Activated naive CD8-positive, alpha-beta T cell treated with anti-CD3 and anti-CD28 coated beads for 36 hours (primary cell): ENCODE measurements at places on chromosomes 1 and 21. TPM values are rescaled to one million over a fixed set of nuclear protein-coding genes. Genes with fewer than 3 reads are reported as not detected.

DNA sequence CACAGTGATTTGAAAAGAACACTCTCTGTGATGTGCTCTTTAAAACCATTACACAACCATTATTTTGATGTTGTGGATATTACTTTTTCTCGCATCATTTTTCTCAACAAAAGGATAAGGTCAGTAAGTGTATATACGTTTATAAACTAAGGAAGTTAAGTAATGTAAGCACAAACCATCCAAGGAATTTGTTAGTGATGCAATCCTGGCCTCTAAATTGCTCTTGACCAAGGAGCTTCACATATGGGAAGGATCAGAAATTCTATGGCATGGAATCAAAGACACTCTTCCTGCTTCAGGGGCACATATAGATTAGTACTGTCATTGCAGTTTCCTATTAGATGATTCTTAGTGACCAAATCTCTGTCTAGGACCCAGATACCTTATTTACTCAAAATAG, 3.6 kb upstream of the PPP2R5A start:
- H3K27ac ChIP-seq = no peak overlapping the region
- no peaks in the 10 kb centered on the region for H3K36me3 ChIP-seq
- no peaks in the 10 kb centered on the region for H3K27me3 ChIP-seq
- H3K4me3 ChIP-seq = no peak overlapping the region
- peaks cover 15% of the 10 kb centered on the region for H3K4me1 ChIP-seq

- peak; percentile 46 for DNase-seq
- peaks cover 59% of the 10 kb centered on the region for H3K27me3 ChIP-seq
- peak overlapping the region; percentile 0 for H3K27ac ChIP-seq
- H3K4me1 ChIP-seq = peaks cover 4% of the 10 kb centered on the region
These were observed 6.6 kb upstream of the ZNF669 start for GRCh38 chr1:247110627-247111258.

- H3K36me3 ChIP-seq = peaks cover 36% of the 10 kb centered on the region
- no peaks in the 10 kb centered on the region for H3K27me3 ChIP-seq
- no peak overlapping the region for H3K27ac ChIP-seq
- H3K4me1 ChIP-seq = no peaks in the 10 kb centered on the region
These were observed 11.1 kb downstream of the FLG start for GRCh38 chr1:152313970-152314369.

DNA sequence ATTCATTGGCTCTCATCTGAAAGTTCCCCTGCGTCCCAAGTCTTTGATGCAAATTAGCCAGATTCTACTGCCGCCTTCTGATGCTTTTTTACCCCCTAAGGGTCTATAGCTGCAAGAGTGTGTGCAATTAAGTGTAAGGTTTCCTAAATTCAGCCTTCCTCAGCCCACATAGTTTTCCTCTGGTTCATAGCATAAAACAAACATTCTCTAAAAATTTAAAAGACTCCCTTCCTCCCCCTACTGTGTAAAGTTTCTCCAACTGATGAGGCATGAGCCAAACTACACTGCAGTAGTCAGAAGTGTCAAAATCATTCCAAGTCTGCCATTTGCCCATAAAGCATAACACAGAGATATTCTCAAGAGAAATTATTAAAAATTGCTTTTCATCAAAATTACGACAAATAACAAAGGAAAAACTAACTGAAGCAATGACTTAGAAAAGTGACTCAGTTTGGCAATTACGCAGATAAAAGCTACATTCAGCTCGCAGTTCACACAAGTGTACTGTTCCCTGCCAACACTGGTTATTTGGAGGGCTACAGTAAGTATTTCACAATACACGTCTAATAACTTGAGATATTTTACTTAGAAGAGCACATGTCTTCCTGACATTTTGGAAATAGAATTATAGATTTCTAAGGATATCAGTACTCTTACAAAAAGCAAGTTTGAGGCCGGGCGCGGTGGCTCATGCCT, 15.4 kb downstream of the KCNH1 start:
- H3K36me3 ChIP-seq = no peaks in the 10 kb centered on the region
- peaks cover 37% of the 10 kb centered on the region for H3K27me3 ChIP-seq
- H3K4me1 ChIP-seq = no peaks in the 10 kb centered on the region
- no peak overlapping the region for H3K4me3 ChIP-seq
- DNase-seq = no peak

DNA sequence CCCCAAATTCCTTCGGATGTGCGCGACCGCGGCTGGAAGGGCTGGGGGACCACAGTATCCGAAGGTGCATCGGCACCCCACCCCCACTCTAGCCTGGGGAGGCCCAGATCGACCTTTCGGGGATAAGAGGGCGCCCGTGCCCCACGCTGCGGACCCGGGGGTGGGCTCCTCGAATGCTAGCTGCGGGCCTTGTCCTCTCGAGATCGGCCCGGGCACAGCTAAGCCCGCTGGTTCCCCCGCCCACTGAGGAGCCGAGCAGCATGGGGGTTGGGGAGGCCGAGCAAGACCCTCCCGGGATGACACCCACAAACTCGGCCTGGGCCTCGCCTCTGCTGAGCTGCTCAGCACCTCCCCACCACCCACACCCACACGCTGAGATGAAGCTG, 653 bp upstream of the IFFO2 start:
- peaks cover 44% of the 10 kb centered on the region for H3K4me1 ChIP-seq
- peaks cover 13% of the 10 kb centered on the region for H3K36me3 ChIP-seq
- H3K27ac ChIP-seq = peak overlapping the region; percentile 74

DNA sequence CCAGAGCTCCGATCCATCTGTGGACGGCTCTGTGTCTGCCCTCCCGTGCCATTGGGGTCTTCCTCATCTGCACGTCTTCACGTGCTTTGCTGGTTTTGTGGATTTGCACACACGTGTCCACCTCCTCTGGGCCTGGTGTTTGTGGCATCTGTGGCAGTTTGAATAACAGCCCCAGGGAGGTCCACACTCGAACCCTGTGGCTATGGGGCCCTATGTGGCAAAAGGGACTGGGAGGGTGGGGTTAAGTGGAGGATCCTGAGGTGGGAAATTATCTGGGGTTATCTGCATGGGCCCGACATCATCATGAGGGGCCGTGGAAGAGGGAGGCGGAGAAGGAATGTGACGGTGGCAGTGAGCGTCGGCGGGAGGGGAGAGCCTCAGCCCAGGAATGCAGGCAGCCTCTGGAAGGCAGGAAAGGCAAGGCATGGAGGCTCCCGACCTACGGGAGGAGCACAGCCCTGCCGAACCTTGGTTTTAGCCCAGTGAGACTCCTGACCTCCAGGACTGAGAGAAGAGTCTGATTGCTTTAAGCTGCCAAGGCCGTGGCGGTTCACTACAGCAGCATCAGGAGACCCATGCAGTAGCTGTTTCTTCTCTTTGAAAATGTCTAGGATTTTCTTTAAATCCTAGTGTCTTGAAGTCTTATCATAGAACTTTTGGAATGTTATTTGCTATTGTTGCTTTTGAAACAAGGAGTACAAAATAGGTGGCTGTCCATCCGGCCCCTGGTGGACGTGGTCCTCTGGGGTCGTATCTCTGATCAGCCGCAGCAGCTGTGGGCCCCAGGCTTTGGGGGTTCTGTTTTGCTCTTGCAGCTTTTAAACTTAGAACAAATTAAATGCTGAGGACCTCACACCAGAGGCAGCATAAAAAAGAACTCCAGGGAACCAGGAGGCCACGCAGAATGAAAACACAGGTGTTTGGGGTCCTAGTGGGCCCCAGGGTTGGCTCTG, 40.0 kb upstream of the LRRC3 start:
- H3K27me3 ChIP-seq = no peaks in the 10 kb centered on the region
- H3K4me1 ChIP-seq = no peaks in the 10 kb centered on the region
- H3K4me3 ChIP-seq = no peak overlapping the region
- no peak overlapping the region for H3K27ac ChIP-seq

DNA sequence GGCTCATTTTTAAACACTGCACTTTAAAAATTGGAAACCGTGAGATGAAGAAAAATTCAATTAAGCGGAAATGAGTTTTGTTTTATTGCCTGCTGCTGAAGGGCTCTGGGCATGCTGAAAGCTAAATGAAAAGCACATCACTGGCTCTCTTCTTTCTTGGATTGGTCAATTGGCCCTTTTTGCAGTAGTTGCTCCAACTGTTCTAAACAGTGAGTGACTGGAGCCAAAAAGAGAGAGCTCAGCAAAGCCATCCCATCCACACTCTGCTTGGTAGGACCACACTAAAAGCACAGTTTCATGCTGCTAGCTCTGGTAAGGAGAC, 48.1 kb downstream of the LHX4 start:
- H3K4me1 ChIP-seq = no peaks in the 10 kb centered on the region
- H3K36me3 ChIP-seq = peaks cover 18% of the 10 kb centered on the region
- H3K27ac ChIP-seq = no peak overlapping the region
- no peak for DNase-seq
- H3K27me3 ChIP-seq = no peaks in the 10 kb centered on the region

NGF gene
- not detected for total RNA-seq

GNPAT gene
- 55.9 TPM for total RNA-seq

BRDT gene
- not detected for total RNA-seq

INAVA gene
- 0.04 TPM for total RNA-seq

B3GALNT2 gene
- total RNA-seq = 15.7 TPM
